ENCODE measurements at places on chromosomes 13 and 19.

DNA sequence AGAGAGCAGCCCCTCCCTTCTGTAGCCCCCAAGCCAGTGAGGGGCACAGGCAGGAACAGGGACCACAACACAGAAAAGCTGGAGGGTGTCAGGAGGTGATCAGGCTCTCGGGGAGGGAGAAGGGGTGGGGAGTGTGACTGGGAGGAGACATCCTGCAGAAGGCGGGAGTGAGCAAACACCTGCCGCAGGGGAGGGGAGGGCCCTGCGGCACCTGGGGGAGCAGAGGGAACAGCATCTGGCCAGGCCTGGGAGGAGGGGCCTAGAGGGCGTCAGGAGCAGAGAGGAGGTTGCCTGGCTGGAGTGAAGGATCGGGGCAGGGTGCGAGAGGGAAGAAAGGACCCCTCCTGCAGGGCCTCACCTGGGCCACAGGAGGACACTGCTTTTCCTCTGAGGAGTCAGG, 4.2 kb downstream of the KLK3 start:
- no peak for DNase-seq

GRCh38 chr19:50666346-50667176, 17.3 kb downstream of the C19orf81 start:
- DNase-seq: no peak

- no peak for DNase-seq
Observed at GRCh38 chr13:66875264-66875663, 354.9 kb downstream of the PCDH9 start.

GRCh38 chr19:38702278-38702677, 42.0 kb downstream of the CAPN12 start:
- no peak for DNase-seq

- no peak for DNase-seq
Observed at GRCh38 chr19:8457827-8458226, 13.1 kb downstream of the HNRNPM start.

DNA sequence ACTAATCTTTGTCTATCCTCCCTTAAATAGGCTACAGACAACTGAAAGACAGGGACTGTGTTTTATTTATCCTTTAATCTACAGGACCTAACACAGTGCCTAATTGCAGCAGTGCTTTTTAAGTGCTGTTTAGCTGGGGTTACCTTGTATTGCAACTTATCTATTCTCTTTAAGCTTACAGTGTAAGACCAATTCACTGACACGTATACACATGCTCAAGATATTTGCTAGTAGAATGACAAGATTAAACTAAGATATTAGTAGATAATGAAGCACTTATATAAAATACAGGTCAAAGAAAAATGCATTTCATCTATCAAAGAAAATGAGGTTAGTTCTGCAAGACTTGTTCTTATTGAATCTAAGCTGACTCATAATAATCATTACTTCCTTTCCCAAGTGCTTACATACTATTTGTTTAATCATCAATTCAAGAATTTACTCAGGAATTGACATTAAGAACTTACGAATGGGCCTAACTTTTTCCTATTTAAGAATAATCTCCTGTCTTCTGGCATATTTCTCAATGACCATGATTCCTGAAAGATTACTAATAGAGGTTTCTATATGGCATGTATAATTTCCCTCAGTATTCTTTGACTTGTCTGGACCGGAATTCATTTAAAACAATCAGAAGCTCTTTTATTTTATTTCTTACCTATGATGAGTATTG, 75.8 kb upstream of the MAB21L1 start:
- DNase-seq: no peak

DNA sequence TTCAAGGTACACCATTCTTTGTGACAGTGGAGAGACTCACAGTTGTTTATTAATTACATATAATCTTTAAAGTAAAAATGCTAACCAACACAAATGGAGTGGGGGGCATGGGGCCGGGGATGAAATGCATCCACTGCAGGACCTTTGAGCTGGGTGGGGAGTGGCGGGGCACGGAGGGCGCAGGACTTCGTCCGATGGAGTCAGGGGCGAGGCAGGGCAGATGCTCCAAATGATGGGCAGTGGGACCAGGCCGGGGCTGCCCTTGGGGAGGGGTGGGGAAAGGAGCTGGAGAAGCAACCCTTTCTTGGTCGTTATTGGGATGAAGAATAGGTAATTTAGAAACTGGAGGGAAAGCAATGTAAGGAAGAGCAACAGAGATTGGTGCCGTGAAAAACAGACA, 220.0 kb downstream of the TEX29 start:
- no peak for DNase-seq

DNA sequence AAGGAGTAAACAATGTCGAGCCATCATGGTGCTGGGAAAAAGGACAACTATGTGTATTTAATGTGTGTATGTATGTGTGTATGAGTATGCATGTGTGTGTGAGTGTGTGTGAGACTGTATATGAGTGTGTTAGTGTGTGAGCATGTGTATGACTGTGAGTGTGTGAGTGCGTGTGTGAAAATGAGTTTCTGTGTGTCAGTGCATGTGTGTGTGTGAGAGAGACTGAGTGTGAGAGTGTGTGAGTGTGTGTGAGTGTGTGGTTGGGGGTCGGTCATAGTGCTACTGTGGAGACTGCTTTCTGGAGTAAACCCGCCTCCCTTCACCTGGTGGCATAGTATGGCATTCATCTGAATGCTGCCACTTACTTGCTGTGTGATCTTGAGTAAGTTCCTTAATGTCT, 567.4 kb downstream of the FGF9 start:
- DNase-seq: no peak

GRCh38 chr13:38967446-38967845, 23.2 kb downstream of the STOML3 start:
- DNase-seq: no peak

GRCh38 chr19:45104658-45105349, 11.8 kb downstream of the PPP1R37 start:
- DNase-seq: no peak

DNA sequence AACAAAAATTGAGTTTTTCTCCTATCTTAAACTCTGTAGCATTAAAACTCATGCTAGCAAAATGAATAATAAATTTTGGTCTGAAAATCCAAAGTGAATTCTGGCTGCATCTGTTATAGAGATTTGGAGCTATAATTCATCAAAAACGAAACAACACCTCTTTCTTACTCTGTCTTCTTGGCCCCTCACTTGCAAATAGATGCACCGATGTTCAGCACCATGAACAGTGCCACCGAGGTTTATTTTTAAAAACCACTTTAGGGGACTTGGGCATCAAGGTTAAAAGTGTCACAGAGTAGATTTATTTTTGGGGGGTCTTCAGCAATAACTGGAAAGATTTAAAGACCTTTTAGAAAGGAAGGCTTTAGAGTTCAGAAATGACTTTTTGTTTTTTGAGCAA, 26.1 kb upstream of the EID2 start:
- no peak for DNase-seq

DNA sequence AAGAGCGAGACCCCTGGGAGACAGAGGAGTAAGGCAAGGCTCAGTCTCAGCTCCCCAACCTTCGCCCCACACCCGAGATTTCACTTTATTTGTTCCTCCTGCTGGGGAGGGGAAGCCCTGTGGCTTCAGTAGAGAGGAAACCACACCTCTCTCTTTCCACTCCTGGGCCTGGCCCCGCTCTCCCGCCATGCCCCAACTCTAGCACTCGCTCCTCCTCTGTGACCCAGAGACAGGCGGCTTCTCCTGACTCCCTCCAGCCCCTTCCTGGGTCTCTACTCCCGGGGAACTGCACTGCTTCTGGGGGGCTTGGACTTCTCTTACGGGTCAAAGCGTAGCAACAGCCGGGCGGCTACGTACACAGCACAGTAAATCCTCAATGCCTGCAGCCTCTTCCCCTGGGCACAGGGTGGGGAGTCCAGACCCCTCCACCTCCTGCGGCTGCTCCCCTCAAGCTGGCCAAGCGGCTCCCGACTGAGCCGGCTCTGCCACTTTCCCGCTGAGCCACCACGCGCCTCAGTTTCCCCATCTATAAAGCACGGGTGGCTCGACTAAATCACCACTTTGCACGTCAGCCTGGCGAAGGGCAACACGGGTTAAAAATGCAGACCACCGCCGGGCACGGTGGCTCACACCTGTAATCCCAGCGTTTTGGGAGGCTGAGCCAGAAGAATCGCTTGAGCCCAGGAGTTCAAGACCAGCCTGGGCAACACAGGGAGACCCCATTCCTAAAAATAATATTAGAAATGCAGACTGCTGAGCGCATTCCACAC, 1.4 kb downstream of the RNF126 start:
- peak; percentile 41 for DNase-seq

DNA sequence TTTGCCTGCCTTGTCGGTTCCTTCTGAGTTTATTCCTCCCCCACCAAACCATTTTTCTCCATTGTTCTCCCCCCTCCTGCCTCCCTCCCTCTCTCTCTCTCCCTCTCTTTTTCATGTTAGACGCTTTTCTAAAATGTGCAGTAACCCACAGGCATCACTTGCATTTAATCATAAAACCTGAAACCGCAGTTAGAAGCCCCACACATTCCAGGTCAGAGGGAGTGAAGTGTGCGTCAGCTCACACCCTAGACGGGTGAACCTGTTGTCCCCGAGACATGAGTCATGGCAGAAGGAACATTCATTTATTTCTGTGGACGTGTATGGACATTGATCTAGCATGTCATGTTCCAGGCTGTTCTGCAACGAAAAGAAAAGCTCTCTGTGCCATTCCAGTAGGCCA, 19.9 kb downstream of the ONECUT3 start:
- DNase-seq: no peak

- DNase-seq: no peak
Observed at GRCh38 chr13:32041429-32041828, 9.9 kb downstream of the FRY start.

- DNase-seq: no peak
Observed at GRCh38 chr19:29411113-29411581, 114.6 kb upstream of the VSTM2B start.

- DNase-seq: no peak
Observed at GRCh38 chr19:3699741-3700241, 477 bp downstream of the PIP5K1C start.

GRCh38 chr19:28878862-28879566, 333.9 kb downstream of the UQCRFS1 start:
- peak; percentile 9 for DNase-seq

DNA sequence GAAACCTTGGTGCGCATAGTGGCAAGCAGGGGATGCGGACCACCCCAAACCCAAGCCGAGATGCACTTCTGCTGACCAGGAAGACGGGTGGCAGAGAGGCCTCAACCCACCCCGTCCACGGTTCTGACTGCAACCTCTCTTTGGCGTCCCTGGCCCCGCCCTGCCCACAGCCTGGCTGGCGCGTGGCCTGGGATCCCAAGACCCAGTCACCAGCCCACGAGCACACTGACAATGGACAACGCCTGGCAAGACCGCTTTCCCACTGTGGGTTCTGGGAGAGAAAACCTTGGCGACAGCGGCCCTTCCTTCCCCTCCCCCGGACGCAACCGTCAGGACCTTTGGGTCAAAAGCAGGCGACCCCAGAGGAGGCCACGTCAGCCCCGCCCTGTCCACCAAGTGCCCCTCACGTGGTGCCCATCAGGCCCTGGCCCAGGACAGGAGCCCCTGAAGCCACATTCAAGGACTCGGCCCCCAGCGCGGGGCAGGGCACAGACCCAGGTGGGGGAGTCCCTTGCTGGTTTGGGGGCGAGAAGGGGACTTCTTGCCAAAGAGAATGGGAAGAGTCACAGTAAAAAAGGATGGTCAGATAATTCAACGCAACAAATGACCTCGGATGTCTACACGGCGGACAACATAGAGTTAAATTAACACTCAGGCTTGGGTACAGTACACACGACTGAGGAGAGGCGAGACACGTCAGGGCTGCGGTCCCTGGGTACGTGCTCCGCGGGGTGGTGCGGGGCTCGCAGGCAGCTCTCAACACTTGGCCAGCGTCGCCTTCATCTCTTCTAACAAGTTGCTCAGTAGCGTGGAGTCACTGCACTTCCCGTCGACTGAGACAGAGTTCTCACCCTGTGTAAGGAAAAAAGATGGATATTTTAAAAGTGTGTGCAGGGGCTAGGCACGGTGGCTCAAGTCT, 5.0 kb downstream of the IZUMO4 start:
- DNase-seq: no peak

- DNase-seq: no peak
Observed at GRCh38 chr19:28169168-28169887, 1043.6 kb downstream of the UQCRFS1 start.

DNA sequence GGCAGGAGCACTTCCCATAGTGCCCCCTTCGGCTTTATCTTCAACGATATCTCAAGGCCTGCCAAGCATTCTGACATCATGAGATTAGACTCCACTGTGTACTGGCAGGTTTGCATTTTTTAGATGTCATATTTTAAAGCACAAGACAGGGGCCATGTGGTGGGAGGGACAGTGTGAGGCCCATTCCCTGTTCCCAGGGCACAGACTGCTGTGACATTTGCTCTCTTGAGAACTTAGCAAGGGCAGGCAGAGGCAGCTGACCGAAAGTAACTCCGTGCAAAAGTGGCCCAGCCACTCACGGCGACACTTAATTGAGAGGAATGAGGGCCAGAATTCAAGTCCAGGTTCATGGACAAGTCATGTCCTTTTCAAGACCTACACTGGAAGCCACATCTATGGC, 201.8 kb downstream of the COL4A1 start:
- no peak for DNase-seq

DNA sequence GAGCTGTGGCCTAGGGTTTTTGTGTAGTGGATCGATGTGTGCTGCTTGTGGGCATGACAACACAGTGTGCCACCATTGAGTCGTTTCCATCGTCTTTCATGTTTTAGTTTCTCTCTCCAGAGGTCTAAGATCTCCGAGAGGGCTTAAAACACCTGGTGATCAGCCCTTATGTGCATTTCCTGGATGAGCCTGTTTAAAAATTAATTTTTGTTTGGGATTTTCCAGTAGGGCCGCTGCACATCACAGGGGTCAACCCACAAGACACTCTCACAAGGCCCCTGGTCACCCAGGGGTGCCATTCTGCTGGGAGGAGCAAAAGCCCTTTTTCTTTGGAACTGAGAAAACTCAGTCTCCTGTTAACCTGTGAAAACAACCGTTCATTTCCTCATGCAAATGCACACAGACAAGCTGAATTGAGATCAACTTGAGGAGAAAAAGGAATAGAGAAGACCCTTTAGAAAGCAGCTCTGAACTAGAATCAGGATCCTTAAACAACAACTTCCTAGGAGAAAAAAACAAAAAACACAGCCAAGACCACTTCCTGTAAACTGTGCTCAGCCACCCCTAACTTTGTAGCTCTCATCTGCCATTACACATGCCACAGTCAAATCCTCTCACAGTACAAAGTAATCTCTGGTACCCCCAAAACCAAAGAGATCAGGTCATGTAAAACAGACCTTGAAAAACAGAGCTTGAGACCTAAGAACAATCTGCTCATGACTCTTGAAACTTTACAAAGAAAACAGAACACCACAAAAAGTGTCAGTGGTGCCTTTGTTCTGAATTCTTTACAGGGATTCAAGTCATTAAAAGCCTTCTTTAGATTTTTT, 8.3 kb upstream of the MTRF1 start:
- no peak for DNase-seq

DNA sequence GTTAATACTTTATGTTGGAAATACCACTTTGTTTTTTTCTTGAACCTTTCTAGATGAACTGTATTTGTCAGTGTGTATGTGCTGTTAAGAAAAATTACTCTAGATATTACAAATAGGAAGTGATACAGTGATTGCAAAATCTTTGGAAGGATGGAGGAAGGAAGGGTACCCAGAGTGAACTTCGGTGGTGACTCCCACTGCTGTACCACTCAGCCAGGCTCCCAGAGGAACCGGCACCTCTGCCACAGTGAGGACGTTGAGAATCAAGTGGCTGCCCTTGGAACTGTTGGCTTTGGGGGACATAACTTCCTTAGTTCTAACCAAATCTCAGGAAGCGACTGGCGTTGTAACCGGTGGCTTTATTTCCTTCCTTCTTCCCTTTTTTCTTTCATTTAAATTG, 184.7 kb downstream of the PCCA start:
- no peak for DNase-seq

GRCh38 chr13:106383791-106384190, 151.7 kb downstream of the EFNB2 start:
- DNase-seq: no peak

GRCh38 chr13:107585469-107586180, 629.7 kb downstream of the LIG4 start:
- DNase-seq: no peak
